ENCODE measurements at places on chromosomes 7 and 10.

GRCh38 chr7:157752832-157753291 lies 416.1 kb downstream of the DNAJB6 start:
- DNase-seq: peak; percentile 71

DNA sequence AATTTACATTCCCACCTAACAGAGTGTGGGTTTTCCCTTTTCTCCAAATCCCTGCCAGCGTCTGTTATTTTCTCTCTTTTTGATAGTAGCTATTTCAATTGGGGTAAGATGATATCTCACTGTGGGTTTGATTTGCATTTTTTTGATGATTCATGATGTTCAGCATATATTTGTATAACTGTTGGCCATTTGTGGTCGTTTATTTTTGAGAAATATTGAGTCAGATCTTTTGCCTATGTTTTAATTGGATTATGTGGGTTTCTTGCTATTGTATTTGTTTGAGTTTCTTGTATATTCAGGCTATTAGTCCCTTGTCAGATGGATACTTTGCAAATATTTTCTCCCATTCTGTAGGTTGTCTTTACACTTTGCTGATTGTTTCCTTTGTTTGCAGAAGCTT lies 193.8 kb downstream of the ABCA13 start:
- no peak for DNase-seq

DNA sequence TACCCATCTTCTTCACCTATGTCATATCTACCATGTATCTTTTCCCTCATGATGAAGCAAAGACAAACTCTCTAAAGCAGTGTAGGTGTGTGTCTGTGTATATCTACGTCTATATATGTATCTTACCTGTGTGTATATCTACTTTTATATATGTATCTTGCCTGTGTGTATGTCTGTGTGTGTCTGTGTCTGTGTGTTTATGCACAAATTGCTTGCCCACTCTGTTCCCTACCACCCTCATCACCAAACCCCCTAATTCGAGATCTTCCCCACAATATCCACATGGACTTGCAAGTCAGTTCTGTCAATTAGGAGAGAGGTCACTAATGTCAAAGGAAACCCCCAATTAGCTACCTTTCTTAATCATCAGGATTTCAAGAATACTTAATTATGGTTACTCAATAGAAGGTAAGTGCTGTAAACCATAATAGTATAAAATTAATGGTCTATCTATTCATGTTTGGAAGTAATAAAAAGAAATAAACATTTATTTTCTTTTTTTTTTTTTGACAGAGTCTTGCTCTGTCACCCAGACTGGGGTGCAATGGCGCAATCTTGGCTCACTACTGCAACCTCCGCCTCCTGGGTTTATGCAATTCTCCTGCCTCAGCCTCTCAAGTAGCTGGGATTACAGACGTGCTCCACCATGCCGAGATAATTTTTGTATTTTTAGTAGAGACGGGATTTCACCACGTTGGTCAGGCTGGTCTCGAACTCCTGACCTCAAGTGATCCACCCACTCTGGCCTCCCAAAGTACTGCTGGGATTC lies 43.6 kb downstream of the ANKRD61 start:
- no peak for DNase-seq

DNA sequence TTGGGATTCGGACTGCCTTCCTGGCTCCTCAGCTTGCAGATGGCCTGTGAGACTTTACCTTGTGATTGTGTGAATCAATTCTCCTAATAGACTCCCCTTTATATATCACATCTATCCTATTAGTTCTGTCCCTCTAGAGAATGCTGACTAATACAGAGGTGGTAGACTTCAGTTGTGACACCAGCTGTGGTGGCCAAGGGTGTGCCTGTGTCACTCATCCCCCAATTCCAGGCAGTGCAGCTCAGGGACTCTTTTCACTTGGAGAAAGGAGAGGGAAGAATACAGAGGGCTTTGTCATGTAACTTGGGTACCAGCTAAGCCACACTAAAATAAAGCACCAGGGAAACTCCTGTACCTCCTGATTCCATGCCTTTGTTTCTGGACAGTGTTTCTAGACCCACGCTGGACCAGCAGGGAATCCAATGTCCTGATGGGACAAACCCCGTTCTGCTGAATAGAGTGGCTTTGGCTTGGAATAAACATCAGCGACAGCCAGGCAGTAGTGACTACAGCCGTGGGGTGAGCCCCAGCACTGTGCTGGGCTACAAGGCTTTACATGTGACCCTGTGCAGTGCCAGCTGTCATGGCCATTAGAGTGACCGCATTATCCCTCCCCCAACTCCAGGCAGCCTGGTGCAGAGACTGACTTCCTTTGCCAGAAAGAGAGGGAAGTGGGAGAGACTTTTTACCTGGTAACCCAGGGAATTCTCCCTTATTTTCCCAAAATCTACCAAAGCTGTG lies 233.6 kb downstream of the ANK3 start:
- DNase-seq: no peak

DNA sequence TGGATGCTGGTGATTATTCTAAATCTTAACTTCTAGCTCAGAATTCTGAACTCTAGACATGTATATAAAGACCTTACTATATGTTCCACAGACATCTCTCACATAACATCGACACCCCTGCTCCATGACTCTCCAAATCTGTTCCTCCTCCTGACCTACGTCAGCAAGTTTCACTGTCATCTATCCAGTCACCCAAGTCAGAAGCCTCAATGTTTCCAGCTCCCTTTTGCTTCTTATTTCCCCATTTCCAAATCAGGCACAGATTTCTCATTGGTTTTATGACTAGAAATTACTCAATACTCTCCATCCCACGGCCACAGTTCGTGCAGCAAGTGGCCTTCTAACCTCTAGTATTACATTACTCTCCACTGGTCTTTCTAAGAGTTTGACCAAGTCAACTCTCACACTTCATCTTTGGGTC lies 28.5 kb downstream of the EPC1 start:
- no peak for DNase-seq

DNA sequence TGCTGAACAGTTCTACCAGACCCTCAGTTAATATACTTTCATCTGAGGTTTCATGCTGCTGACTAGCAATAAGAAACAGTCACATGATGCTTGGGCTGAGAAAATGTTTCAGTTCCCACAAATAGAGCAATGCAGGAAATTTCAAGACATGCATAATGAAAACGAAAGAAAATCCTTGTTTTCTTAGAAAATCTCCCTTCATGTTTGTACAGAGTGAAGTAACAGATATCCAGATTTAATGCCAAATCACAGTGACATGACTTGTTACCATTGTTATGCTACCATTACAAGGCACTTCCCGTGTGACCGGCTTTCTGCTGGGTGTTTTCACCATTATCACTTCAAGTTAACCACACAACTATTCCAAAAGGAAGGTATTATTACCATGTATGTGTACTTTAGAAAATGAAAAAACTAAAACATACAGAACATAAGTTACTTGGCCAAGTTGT lies 121.7 kb downstream of the DOCK4 start:
- DNase-seq: no peak

GRCh38 chr7:25215694-25216335 lies 12.5 kb downstream of the NPVF start:
- no peak for DNase-seq

DNA sequence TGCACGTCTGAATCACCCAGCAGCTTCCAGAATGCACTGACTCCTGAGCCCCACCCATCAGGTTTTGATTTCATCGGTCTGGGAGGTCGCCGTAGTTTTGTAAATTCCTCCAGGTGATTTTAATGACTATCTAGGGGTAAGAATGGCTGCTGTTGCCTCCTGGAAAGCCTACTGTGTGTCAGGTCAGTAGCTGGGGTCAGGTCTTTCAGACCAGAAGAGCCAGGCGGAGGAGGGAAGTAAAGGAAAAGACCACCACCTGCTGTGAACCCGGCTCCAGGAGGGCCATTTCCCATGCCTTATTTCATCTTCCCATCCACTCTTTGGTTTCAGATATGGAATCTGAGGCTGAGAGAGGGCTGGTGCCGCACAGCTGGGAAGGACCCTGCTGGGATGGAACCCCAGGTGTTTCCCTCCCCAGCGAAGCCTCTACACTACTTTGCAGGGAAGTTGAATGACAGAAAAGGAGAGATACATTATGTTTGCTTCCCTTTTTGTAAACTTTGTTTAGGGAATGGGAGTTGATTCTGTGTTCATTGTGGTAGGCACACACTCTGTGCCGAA lies 19.8 kb downstream of the ADAMTS14 start:
- DNase-seq: no peak
